ACHN (cell line): ENCODE measurements at places on chromosomes 1 and 21.
A peak's percentile ranks its signal among the peaks of the same experiment; 100 is the strongest.

DNA sequence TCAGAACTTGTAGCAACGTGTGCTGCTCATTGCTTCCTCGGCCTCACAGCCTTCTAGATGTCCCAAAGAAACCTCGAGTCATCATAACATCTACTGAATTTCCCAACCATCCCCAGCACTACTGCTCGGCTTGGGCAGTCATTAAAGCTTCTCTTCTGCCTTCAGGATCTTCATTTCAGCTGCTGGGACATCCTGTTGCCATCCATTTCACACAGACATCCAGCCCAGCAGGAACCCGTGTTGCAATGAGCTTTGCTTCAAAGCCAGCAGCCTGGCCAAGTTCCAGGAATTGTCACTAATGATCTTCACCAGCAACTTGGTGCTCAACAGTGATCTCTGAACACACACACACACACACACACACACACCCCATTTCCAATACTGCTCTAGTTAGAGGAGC lies 18.5 kb downstream of the WLS start:
- DNase-seq = no peak

DNA sequence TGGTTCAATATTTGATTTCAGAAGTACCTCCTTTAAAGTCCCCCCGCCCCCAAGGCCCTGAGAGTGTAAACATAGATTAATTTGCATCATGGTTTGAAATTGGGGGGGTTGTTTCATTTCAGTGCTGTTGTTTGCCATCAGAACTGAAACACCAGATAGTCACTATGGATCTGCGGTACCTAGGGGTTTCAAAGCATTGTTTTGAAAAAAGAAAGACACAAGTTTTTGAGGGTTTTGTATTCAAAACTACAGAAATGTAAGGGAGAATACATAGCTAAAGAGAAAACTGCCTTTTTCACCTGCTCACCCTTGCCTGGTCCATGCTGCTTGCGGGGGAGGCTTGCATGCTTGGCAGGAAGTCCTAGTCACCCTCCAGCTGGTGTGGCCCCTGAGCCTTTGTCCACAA lies 59.3 kb downstream of the ACP6 start:
- no peak for DNase-seq

- DNase-seq = no peak
Observed at GRCh38 chr21:16418642-16419041, 688.9 kb downstream of the USP25 start.

GRCh38 chr1:153190373-153190772 lies 12.9 kb upstream of the LELP1 start:
- peak; percentile 12 for DNase-seq

GRCh38 chr1:208240662-208241355 lies 3.4 kb downstream of the PLXNA2 start:
- no peak for DNase-seq

DNA sequence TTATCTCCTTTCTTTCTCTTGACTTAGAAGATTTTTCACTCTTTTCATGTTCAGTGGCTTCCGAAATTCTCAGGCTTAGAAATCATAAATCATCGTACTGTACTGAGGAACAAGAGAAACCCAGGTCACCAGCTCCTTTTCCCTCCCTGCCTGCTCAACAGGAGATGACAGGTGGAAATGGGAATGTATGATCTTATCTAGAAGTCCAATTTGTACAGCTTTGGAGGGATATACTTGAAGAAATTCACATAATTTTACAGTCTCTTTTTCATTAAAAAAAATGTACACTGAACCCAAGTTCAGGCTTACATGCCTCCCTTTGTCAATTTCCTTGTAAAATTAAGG lies 11.7 kb downstream of the EVA1C start:
- DNase-seq = no peak

- no peak for DNase-seq
Observed at GRCh38 chr1:117905019-117905418, 24.4 kb downstream of the GDAP2 start.

DNA sequence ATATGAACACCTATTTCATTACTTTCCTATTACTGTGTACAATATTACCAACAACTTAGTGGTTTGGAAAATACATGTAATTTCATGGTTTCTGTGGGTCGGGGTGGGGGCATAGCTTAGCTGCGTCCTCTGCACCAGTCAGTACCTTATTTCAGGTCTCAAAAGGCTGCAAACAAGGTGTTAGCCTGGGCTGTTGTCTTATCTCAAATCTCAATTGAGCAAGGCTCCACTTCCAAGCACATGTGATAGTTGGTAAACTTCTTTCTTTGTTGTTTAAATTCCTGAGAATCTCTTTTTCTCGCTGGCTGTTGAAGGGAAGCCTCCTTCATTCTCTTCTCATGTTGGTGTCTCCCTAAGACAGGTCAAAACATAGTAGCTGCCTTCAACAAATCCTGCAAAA lies 485.4 kb downstream of the AMY1C start:
- no peak for DNase-seq

DNA sequence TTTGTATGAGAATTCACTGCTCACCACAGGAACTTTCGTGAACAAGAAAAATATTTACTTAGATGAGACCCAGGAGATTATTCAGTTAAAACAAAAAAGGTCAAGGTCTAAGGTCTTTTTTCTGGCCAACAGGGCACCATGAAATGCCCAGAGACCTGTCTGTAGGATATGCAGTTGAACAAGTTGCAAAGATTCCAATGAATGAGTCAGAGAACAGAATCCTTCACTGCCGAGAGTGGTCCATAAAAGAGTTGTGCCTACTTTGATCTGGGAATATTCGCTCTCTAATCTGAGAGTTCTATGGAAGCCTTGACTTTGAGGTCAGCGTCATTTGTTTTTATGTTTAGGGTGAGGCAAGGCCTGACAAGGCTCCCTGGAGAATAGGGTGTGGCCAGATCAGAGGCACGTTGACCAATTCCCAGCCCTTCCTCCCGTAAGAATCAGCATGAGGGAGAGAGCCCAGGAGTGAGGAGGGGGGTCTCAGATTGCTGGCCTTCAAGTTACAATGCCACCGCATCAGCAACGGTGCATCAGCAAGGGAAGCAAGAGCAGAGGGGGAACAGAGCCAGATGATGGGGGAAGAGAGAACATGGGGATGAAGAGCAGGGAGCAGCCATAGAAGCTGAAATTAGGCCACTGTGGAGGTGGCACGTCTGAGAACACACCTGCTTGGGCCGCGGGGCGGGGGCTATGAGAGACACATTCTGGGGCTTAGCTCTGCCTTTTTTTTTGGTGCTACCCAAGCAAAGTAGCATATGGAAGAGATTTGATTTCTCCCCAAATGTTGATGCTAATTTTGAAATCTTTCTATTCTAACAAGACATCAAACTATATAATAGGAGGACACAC lies 206.4 kb upstream of the RAB4A start:
- no peak for DNase-seq

DNA sequence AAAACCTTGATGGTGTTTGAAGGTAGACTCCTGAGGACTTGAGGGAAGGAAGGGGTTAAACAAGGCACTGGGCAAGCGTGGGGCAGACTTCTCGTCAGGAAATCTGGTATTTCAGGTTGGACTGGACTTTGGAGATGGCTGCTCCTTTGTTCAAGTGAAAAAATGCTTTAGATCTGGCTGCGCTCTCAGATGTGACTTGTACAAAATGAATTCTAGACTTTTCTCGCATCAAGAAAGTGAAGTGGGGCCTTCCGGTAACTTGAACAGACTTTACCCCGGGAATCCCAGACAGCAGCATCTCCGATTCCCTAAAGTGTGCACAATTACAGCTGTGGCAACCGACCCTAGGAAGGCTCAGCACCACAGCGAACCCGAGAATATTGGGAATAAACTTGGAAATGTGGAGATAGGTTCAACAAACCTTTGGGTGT lies 44.3 kb upstream of the ERRFI1 start:
- no peak for DNase-seq

- no peak for DNase-seq
Observed at GRCh38 chr1:18972991-18973390, 16.5 kb upstream of the IFFO2 start.

DNA sequence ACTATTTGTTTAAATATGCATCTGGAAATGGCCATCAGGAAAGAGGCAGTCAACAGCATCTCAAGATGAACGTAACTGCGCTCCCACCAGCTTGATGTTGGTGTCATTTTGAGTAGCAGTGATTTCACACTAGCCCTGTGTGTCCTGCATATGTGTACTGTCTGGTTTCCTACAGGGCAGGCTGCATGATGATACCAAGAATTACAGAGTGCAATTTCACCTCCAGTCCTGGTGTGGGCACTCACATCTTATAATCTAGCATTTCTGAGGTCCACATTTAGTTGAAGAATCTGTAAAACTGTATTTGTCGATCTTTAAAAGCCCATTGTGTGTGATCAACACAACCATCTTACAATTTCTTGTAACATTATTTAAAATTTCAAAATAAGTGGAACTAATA lies 336.4 kb downstream of the PAPPA2 start:
- DNase-seq = no peak

GRCh38 chr21:35217504-35218060 lies 168.5 kb upstream of the RUNX1 start:
- peak; percentile 92 for DNase-seq

- DNase-seq = no peak
Observed at GRCh38 chr1:24222793-24223192, 35.7 kb upstream of the IFNLR1 start.

DNA sequence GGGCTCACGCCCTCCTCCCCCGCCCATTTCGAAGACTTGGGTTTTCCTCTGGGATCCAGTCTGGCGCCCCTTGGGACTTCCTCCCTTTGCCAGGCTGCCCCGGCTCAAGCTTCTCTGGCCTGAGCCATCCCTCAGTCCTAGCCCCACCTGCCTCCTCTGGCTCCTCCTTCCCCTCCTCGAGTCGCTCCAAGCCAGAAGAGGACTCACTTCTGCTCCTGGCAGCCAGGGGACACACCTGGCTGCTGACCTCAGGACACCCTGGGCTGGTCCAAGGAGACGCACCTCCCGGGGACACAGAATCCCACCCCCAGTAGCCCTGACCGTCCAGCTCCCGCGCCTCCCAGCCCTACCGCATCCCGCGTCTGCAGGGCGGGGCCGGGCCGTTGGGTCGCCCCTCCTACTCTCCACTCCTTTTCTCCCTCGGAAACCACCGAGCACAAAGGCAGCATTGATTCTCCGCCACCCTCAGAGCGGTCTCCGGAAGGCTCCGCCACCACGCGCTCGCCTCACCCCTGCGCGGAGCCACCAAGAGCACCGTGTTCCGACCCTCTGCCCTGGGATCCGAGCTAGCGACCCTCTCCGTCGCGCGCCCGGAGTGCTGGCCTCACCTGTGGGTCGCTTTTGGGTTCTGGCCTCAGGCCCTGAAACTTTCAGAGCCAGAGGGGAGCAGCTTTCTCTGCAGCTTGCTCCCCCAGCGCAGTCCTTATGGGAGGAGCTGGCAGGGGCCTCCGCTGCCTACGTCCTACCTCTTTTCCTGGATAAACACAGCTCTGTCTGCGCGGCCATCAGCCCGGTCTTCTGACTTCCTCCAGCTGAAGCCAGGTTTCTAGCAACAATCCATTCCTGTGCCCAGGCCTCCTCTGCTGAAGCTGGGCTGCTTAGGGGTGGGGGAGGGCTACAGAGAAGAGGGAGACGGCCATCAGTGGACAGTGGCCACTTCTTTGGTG lies at the start of gene C2CD4D:
Gene C2CD4D (minus strand): TSS at position 364 of the 947 bp plus-strand sequence. CDS start 831 bp downstream, outside the sequence.
- peak; percentile 24 for DNase-seq
